GM19239 (cell line): ENCODE measurements at places on chromosomes 3 and 15.

- peak; percentile 19 for DNase-seq
These were observed 181.5 kb upstream of the ICE2 start for GRCh38 chr15:60660290-60661051.

- DNase-seq = no peak
These were observed 138.4 kb upstream of the TBL1XR1 start for GRCh38 chr3:177335728-177336127.

DNA sequence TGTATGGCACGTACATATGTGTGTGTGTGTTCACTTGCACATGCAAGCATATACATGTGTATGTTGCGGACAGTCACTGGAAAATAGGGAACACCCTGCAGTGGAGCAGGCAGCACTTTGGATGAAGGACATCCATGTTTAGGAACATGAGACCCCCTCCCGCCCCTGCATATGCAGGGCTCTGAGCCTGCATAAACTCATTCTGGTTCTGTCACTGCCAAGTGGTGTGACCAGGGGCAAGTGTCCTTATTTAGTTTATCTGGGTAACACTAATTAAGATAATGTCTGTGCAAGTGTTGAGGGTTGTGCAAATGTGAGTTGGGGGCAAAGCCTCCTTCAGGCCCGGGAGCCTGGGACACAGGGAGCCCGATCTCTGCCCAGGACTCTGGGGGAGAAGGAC, 105.7 kb downstream of the CORO2B start:
- no peak for DNase-seq

DNA sequence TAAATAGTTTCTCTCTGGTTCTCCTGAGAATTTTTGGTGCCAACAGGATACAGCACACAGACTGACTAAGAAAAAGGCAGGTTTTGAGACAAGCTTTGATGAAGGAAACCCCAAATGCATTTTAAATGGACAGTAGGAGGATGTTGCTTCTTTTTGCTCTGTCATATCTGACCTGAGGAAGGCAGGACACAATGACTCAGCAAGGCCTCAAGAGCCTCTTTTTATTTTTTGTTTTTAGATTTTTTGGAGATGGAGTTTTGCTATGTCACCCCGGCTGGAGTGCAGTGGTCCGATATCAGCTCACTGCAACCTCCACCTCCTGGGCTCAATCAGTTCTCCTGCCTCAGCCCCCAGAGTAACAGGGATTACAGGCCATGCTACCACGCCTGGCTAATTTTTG, 16.9 kb upstream of the KNG1 start:
- no peak for DNase-seq

DNA sequence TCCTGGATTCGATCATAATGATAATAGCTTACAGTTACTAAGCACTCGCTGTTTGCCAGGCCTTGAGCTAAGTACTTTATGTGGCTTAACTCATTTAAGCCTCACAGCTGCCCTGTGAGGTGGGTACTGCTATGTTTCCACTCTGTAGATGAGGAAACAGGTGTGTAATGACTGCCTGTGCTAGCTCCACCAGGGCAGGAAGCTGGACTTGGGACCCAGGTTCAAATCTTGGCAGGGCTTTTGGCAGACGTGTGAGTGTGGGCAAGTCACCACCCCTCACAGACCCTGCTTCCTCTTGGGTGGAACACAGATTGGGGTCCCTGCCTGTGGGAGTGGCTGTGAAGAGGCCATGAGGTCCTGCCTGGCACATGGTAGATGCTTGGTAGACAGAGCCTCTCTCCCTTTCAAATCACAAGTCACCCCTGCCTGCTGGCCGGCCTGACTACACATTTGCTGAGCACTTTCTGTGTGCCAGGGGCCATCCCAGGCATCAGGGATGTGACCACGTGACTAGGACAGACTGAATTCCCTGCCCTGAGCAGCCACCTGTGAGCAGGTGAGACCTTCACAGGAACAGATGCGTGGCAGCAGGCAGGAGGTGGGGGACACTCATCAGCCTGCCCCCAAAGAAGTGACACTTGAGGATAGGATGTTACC, 3.7 kb downstream of the EFCC1 start:
- no peak for DNase-seq

DNA sequence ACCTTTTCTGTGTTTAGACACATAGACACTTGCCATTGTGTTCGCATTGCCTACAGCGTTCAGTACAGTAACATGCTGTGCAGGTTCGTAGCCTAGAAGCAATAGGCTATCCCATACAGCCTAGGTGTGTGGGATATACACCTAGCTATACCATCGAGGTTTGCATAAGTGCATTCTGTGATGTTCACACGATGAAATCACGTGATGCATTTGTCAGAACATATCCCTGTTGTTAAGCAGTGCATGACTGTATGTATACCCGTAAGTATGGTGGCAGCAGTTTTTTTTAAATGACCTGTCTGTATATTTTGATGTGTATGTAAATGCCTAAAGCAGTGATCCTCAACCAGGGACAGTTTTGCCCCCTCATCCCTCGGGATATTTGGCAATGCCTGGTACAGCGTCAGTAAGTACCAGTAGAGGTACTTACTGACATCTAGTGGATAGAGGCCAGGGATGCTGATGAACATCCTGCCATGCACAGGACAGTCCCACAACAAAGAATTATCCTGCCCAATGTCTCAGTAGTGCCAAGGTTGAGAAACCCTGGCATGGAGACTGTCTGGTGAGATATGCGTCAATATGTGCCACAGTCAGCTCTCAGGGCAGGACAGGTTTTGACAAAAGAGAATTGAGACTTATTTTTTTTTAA, 129.1 kb downstream of the HCN4 start:
- no peak for DNase-seq

- no peak for DNase-seq
These were observed 313.5 kb downstream of the PYDC2 start for GRCh38 chr3:191774485-191774884.

DNA sequence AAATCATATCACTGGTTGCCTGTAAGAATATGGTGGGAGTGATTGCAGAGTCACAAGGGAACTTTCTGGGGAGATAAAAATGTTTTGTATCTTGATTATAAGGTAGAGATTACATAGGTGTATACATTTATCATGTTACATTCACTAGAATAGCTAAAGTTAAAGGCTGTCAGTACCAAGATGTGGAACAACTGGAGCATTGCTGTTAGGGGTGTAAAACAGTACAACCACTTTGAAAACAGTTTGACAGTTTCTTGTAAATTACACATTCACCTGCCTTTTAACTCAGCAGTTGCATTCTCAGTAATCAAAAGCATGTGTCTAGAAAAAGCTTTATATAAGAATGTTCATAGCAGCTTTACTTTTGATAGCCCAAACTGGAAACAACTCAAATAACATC, 27.6 kb downstream of the RASA2 start:
- DNase-seq = no peak

GRCh38 chr15:76764004-76764403, 141.1 kb downstream of the SCAPER start:
- no peak for DNase-seq

- DNase-seq = no peak
These were observed 358.4 kb upstream of the NR2F2 start for GRCh38 chr15:95972041-95972553.

- DNase-seq = no peak
These were observed 197.9 kb upstream of the NANOGP8 start for GRCh38 chr15:35282965-35283496.

GRCh38 chr15:42858999-42859789, 61.4 kb downstream of the TTBK2 start:
- DNase-seq = no peak

- no peak for DNase-seq
These were observed 78.1 kb downstream of the STT3B start for GRCh38 chr3:31610700-31611275.

DNA sequence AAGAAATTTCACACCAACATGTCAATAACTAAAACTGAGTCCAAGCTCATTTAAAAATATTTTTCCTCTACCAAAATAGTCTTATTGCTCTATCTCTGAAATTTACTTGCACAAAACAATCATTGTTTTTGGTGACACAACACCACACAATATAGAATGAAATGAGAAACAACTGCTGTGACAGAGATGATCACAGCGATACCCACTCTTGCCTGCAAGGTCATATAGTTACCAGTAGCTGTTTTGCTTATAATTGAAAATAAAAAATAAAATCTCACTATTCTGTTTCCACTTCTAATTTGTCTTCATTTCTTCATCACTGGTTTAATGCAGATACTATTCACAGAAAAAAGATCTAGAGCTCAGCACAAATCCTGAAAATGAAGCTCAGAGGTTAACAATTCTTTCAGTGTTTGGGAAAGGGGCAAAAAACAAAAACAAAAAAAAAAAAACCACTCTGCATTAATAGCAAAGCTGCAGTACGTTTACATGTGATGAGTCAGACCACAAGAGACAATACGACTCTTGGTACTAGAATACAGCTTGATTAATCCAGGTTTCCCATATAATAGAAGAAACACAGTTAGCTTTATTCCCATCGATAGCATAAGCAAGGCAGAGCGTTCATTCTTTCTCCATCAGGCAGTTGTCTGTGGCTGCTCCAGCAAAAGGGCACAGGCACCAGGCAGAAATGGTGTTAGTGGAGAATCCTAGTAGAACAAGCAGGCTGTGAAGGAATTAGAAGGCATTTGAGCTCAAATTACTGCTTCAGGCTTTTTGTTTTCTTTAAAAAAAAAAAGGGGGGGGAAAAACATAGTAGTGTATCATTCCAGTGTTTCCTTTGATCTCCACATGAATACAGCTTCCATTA, 773 bp downstream of the ANKRD28 start:
- no peak for DNase-seq

DNA sequence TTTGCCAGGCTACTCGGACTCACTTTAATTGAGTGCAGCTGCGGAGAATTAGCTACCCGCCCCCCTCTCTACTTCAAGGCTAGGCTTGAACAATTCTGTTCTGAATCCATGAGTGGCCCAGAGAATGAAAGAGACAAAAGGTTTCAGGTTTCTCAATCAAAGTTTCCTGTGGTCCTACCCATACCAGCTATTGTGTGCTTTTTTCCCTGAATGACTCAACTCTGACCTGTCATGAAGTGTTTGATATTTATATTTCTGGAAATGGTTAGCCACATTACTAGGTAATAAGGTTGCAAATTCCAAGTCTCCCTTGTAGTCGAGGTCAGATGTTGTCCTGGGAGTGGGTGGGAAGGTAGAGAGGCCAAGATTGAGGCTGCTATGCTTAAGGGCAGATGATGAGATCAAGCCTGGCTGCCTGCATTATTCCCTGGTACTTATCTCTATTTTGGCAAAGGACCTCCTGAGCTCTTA, 392.7 kb upstream of the TBL1XR1 start:
- DNase-seq = no peak
